ENCODE measurements at places on chromosomes 5 and 9.

DNA sequence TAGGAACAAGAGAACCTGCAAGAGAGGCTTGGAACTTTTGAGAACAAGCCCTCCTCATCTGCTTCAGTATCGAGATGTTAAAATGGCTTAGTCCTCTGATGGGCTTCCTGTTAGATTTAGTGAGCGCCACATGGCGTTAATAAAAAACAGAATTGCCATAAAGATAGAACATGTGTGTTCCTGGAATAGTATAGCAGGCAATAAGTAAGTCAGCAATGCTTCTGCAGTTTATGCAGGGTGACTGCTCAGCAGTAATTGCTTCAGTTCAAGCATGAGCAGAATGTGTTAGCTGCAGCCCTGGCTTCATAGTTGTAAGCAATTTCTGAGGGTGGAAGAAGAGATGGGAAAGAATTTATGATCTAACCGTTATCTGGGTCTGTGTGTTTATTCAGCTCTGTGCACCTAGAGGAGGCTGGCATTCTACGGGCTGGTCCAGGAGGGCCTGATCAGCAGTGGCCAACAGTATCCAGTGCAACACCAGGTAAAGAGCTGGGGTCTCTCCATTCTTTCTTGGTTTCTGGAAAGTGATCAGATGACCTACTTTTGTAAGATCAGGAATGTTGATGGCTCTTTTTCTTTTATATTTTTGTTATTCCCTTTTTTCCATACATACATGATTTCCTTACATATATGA, 15.9 kb downstream of the PCDHAC2 start:
- DNase-seq: no peak

GRCh38 chr9:86816366-86816765, 130.9 kb downstream of the GAS1 start:
- DNase-seq: no peak

- DNase-seq: no peak
Observed at GRCh38 chr5:163658702-163659567, 153.5 kb downstream of the MAT2B start.

GRCh38 chr9:12882430-12882829, 107.6 kb downstream of the LURAP1L start:
- DNase-seq: no peak

DNA sequence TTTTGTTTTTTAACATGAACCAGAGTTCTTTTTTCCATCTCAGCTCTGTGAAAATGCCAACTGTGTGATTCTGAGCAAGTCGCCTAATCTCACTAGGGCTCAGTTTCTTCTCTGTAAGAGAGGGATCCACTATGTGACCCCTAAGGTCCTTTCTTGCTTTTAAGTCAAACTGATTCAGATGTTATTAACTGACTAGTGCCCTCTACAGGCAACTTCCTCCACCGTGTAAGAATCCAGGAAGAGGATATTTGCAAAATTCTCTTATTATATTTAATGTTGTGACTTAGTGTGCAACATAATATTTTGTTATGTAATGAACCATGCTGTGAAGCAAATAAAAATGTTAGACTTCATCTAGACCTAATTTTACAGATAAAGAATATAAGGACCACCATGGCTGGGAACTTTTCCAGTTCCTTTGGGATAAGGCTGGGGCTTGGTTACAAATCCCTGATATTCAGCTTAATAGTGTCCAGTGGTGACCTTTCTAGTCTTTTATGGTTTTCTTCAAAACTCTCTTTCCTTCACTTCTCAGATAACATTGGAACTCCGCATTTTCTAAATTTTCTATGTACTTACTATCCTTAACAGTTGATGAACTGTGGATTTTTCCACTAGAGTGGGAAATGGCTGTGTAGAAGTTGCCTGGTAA, 244.7 kb downstream of the PIK3R1 start:
- no peak for DNase-seq

- no peak for DNase-seq
Observed at GRCh38 chr9:122340161-122340560, 30.7 kb upstream of the PTGS1 start.

GRCh38 chr5:175434800-175435199, 9.2 kb downstream of the DRD1 start:
- no peak for DNase-seq

DNA sequence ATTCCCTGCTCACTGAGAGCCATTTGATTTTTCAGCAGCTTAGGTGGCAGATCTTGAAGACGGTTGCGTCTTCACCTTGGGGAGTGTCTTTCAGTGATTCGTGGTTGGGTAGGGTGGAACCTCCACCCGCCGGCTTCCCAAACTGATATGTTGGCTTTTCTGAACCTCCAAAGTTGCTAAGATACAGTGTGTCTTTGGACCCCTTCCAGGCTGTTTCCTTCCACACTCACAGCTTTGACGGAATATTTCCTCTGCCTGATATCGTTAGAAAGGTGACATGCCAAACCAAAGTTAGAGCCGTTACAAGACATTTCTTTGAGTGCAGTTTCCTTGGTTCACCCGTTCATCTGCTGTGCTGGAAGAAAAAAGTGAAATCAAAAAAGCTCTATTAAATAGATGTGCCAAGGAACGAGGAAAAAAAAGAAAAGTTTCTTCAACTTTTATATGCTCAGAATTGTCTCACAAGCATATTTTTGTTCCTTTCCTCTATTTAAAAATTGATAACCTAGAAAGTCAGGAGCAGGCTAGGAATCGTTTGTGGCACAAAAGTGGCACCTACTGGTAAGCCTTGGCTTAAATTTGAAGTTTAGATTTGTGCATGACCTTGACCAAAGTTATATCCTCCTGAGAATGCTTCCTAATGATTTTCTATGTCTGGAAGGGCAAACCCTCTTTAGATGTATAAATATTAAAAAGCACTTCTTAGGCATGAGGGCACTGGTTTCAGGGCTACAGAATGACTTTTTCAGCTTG, 270.7 kb upstream of the WWC1 start:
- peak; percentile 66 for DNase-seq
